ENCODE measurements at places on chromosomes 2 and 18. TPM values are rescaled to one million over a fixed set of nuclear protein-coding genes. Genes with fewer than 3 reads are reported as not detected.

SLC38A11 gene
- not detected for total RNA-seq

LANCL1 gene
- 24.5 TPM for total RNA-seq

DSC3 gene
- 0.73 TPM for total RNA-seq

SLC9A2 gene
- total RNA-seq, result 0.03 TPM

DNA sequence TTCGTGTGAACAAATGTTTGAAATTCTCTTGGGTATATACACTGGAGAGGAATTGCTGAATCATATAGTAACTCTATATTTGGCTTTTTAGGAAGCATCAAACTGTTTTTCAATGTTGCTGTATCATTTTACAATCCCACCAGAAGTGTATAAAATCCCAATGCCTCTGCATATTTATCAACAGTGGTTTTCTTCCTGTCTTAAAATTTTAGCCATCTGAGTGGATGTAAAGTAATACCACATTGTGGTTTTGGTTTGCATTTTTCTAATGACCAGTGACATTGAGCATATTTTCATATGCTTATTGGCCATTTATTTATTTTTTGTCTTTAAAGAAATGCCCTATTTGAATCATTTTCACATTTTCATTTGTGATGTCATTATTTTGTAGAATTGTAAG is 22.8 kb upstream of the LRP1B start:
- DNase-seq, result no peak

DNA sequence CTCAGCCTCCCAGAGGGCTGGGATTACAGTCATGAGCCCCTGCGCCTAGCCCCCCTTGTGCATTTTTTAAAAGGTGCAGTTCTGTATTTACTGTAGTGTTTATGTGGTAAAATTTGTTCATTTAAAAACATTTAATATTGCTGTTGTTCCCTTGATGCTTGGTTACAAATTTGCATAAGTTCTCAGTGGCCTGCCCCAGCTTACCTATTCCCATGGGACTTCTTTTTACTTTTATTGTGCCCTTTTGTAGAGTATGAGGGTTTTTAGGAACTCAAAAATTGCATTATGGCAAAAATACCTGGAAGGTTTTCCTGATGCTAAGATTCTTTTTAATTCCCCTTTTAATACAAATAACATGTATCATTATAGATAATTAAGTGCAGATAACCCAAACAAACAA is 63.0 kb downstream of the DGKD start:
- DNase-seq, result no peak

GRCh38 chr2:144217853-144218633 is 301.9 kb downstream of the ZEB2 start:
- DNase-seq, result no peak

- DNase-seq, result no peak
These were observed 5.1 kb downstream of the KIF3C start for GRCh38 chr2:25976983-25977741.

GRCh38 chr2:234275515-234275914 is 221.4 kb downstream of the ARL4C start:
- DNase-seq, result no peak
